Smooth muscle cell of the umbilical artery (primary cell): ENCODE measurements at places on chromosomes 13 and 19. TPM values are rescaled to one million over a fixed set of nuclear protein-coding genes. Genes with fewer than 3 reads are reported as not detected.

The CGB7 gene
- 0.23 and 0.30 TPM in 2 replicates for total RNA-seq

The USHBP1 gene
- total RNA-seq, result 0.05 TPM in 1 of 2 replicates, not detected in the other

The TMEM145 gene
- total RNA-seq, result not detected in 2 replicates

The FUT2 gene
- total RNA-seq, result not detected in 2 replicates

The KIR3DL1 gene
- total RNA-seq, result not detected in 2 replicates

The GJB6 gene
- total RNA-seq, result not detected in 2 replicates

The KISS1R gene
- total RNA-seq, result not detected in 2 replicates

The SOX21 gene
- total RNA-seq, result not detected in 2 replicates

The IZUMO4 gene
- total RNA-seq, result 0.89 and 1.5 TPM in 2 replicates

The PSG6 gene
- not detected in 2 replicates for total RNA-seq

The LGALS16 gene
- total RNA-seq, result not detected in 2 replicates

The OR7C1 gene
- not detected in 2 replicates for total RNA-seq

The CEACAM8 gene
- total RNA-seq, result not detected in 2 replicates

The ACTL9 gene
- not detected in 2 replicates for total RNA-seq

The PTH2 gene
- not detected in 2 replicates for total RNA-seq

The C5AR2 gene
- not detected in 2 replicates for total RNA-seq
